ENCODE measurements at places on chromosomes 1 and 21.

DNA sequence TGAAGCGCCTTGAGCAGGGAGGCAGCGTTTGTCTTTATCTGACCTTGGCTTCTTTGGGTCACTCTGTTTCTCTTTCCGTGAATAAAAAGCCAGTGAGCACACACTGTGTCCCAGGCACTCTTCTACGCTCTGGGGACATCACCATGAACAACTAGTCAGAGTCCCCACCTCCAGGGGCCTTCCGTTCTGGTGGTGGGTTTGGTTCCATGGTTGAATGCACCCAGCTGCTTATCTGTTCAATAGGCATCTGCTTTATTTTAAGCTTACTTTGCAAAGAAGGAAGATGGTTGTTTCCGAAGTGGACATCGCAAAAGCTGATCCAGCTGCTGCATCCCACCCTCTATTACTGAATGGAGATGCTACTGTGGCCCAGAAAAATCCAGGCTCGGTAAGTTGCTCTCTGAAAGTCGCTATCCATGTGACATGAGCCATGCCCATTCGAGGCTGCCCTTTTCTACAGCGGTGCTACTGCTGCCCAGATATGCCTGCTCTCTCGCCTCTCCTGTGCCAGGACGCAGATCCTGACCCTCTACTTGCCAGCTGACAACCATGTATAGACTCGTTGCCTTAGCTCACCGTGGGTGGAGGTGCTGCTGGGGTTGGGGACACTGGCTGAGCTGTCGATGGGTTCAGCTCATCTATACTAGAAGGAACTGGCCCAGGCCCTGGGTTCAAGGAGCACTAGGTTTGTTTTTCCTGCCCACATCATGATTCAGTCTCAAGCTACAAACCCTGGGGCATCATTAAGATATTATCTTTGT is 5.9 kb downstream of the MX1 start:
- no peak for DNase-seq

DNA sequence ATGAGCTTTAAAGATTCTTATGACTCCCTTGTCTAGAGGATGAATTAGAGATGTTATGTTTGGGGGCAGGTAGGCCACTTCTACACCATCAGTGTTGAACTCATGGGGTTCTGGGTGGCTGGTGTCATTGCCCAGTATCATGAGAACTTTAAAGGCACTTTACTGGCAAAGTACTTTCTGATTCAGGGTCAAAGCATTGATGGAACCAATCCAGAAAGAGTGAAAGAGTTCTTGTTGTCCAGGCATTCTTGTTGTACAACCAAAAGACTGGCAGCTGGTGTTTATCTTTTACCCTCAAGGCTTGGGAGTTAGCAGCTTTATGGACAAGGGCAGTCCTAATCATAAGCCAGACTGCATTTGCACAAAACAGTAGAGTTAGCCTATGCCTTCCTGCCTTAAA is 673.0 kb downstream of the USP25 start:
- no peak for DNase-seq

- no peak for DNase-seq
Observed at GRCh38 chr1:241776911-241777310, 71.1 kb upstream of the EXO1 start.

GRCh38 chr1:29793101-29793546 is 556.8 kb downstream of the PTPRU start:
- DNase-seq = peak; percentile 90

DNA sequence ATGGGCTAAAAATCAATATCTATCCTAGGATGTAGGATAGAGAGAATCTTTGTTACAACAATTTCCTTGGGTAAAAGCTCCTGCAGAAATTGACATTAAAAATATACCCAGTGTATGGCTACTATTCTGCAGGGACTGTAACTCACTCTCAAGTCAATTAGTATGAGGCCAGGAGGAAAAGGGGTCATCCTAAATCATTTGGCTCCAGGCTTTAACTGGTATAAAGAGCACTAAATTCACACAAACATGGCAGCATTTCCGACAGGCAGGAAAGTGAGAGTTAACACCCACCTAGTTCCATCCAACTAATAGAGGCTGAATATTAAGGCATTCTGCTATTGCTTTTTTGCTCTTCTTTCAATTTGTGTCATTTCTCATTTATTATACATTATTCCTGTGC is 218.6 kb upstream of the C1orf87 start:
- DNase-seq = no peak

DNA sequence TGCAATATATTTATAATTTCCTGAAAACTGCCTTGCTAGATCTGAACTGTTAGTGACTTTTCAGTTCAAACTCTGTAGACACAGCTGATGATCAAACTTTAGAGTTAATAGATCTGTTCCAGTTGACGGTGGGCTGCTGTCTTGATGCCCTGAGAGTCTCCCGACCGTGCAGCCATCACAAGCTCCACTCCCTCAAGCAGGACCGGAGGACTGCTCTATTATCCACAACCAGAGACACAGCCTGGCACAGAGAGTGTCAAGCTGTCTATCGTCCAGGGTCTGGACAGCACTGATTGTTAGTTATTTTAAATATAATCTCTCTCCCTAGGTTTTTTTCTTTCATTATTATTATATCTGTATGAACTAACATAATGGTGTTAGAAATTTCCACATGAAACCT is 8.0 kb downstream of the CHODL start:
- no peak for DNase-seq

DNA sequence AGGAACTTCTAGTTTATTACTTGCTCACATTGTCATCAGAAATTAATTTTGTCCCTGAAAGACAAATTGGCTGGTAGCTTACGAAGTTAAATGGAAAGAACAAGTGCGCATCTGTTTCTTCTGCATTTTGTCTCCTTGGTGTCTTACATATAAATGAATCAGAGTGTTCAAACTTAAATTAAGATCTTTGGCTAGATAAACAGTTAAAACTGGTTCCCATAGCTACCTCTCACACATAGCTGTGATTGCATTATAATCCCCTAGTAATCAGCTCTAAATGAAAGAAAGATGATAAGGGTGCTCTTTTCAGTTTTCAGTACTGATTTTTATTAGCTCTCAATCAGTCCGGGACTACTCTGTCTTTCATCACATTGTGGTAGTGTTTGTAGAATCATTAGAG is 124.2 kb upstream of the LMO4 start:
- DNase-seq = no peak

- DNase-seq = no peak
Observed at GRCh38 chr1:204495078-204495753, 611 bp upstream of the PIK3C2B start.

DNA sequence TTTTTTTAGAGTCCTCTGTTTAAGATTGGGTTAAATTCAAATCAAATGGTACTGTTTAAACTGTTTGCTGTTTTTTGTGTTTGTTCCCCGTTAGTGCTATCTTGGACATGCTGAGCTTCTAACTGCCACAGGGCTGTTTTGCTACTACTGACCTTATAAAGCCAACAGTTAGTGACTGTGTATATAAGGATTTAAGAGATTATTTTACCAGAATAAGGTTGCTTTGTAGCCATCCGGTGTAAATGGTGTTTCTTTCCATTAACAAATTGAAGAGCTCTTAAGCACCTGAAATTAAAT is 37.0 kb downstream of the ZNF281 start:
- DNase-seq = no peak

GRCh38 chr1:176440176-176440575 is 22.8 kb upstream of the PAPPA2 start:
- no peak for DNase-seq

GRCh38 chr1:15314328-15315281 is 67.6 kb downstream of the FHAD1 start:
- no peak for DNase-seq

DNA sequence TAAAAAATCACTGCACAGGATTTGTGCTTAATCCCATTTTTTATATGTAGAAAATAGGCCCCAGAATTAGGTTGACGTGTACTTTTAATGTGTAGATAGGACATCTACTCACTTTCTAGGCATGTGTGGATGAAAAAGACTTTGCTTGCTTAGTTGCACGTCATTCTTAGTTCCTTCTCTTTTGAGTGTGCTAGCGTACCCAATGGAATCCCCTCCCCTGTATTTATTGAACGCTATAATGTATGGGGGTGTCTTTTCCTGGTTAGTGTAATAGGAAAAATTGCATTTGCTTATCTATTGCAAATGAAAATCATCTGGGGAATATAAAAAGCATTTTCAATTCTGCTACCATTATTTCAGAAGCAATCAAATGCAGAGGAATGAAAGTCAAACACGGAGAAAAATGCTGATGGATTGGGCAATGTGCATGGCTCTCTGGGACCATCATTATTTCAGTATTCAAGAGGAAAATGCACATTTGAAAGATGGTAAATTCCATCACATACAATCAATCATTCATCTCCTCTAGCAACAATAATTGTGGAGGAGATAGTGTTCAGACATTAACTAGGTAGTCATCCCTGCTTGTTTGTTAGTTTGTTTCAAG is 277.0 kb upstream of the B3GALT2 start:
- DNase-seq = no peak

DNA sequence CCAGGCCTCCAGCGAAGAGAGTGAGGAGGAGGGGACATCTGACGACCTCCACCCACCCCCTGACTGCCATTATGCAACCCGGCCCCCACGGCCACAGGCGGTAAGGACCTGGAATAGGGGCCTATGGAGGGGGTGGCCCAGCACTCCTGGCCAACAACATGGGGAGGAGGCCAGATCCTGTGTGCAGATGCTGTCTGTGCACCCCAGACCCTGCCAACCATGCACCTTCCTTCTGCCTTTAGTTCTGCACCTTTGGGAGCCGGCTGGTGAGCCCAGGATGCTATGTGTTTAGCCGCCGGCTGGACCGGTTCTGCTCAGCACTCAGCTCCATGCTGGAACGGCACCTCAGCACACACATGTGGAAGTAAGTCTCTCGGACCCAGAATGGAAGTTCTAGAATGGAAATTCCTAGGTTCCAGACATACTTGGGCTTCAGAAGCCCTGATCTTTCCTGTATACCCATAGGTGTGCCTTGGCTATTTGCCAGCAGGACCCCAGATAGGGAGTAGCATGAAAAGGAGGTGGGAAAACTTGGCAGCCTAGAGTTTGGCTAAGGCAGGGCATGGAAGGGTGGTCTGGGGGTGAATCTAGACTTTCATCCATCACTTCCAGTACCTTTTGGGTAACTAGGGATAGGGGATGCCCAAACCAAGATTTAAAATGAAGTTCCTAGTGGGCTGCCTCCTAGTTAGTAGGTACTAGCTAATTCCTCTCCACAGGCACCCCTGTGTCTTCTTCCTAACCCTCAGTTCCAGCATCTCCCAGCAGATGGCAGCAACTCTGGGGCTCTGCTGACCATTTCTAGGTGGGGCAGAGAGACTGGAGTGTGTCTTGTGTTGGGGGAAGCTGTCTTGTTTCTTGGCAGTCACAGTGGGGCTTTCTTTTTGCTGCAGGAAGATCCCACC is 3.6 kb upstream of the CYB561D1 start:
- DNase-seq = peak; percentile 79

DNA sequence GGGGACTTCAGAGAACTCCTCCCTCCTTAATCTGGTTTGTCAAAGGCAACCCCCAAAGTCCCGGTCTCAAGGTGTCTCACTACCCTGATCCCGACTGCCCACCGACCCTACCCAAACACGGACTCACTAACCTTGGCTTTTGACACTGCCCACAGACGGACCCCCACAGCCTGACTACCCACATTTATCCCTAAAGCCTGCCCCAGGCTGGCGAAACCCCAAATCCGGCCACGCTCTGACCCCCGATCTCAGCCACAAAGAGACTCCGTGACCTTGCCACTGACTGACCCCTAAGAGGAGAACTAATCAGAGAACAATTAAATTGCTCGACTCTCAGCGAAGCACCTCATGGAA is 5.2 kb downstream of the ID3 start:
- no peak for DNase-seq

DNA sequence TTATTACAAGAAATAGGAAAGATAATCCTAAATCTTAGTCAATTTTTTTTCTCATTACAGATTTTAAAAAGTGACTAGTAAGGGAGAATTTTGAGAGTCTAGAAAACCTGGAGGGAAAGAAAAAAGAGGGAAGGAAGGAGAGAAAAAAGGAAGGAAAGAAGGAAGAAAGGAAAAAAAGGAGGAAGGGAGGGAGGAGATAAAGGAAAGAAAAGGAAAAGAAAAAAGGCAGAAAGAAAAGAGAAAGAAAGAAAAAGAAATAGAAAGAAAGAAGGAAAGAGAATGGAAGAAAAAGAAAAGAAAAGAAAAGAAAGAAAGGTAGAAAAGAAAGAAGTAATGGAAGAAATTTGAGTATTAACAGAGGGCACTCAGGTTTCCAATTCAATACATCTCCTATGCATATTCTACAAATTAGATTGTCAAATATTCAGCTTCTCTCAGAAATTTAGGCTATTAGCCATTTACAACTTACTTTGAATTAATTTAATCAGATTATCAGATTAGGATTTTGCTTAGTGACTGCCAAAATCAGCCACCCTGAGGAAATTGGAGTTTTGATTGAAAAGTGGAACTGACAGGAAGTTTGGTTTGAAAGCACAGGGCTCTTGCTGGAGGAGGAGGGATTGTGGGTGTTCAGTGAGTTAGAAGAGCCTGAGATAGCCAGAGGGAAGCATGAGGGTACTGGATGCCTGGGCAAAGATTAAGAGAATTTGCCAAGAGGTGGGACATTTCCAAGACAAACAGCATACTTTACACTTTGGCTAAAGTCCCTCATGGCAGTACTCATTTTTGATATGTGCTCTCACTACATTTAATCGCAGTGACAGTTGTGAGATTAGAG is 677.8 kb downstream of the USP25 start:
- no peak for DNase-seq

DNA sequence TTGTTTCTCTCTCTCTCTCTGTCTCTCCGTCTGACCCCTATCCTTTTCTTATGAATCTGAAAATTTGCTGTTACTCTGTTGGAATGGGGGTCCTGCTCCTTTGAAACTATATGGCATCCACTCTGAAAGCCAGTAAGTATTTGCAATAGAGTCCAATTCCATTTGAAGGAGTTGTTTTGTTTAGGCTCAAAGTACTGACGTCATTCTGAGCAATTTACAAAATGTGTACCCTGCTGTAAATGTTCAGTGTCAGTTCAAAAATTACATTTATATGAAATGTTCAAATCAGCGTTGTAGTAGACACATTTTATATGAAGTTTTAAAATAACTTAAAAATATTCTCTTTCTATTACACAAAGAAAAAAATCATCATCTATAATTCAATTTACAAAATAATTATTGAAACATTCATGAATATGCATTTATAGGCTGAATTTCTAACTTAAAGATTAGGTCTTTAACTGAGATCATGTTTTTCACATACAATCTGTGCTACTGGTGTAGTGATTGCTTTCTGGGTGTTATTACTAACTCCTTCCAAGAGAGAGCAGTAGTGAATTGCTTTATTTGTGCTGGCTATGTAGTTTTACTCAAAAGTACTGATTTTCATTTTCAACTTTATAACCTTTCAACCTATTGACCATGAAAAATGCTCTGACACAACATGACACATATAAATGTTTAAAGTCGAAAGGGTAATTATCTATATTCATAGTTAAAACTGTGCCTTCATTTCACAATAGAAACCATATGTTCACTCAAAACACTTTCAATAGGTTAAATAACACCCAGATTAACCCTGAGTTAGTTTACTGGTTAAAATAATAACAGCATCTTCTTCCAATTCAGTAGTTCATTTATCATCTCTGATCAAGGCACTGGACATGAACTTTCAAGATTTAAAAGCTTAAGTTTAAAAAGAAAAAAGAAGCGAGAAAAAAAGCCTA is 253.1 kb upstream of the ADGRL4 start:
- no peak for DNase-seq
